Renal pelvis (tissue), 12 donors: ENCODE measurements at places on chromosomes 3 and 15.

GRCh38 chr15:70563561-70564095, 199.7 kb downstream of the UACA start:
- DNase-seq: no peak

DNA sequence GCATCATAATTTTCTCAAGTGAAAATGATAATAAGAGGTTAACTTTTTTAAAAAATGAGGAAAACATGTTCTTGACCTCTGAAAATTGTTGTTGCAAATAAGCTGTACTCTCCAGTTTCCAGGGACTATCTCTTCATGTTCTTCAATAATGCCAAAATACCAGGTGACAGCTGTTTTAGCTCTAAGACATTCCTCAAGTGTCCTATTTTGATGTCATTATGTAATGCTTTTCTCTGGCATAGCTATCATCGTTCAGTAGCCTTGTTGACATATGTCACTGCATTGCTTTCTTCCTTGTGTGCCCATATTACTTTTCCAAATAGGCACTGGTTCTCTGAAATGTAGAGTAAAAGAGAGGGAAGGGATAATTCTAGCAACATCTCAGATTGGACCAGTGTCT, 5.7 kb upstream of the FILIP1L start:
- no peak for DNase-seq

DNA sequence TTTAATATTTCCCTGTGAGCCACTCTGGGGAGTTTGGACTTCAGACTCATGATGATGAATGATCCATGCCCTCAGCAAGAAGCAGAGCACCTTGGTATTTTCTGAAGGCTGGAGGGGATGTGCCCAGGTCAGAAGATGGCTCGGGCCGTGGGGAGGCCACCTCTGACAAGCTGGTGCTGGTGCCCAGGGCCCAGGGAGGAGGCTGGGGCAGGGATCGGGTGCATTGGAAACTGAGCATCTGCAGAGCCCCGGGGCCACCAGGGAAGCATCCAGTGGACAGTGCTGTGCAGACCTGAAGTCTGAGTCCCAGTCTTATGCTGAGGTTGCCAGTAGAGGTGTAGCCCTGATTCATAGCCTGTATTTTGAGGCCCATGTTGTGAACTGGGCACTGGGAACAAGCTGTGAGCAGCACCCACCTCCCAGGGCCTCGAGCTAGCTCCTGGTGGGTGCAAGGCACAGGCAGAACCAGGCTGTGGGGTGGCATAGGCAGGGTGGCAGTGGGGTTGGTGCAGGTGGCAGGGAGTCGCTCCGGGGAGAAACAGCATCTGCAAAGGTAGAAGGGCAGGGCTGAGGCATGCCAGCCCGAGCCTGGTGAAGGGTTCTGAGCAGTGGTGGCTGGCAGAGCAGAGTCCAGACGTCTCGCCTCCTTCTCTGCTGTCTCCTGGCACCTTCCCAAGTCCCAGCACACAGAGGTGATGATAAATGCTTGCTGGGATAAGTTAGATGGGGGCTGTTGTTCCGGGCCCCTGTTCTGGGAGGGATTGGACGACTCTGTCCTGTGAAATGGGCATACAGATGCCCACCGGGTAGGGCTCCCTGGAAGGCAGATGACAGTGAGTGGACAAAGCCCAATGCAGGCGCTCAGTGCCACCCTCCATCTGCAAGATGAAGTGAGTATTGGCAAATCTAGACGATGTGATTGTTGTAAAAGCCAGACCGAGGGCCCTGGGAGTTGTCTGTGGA, 10.6 kb downstream of the DNAJB8 start:
- no peak for DNase-seq

DNA sequence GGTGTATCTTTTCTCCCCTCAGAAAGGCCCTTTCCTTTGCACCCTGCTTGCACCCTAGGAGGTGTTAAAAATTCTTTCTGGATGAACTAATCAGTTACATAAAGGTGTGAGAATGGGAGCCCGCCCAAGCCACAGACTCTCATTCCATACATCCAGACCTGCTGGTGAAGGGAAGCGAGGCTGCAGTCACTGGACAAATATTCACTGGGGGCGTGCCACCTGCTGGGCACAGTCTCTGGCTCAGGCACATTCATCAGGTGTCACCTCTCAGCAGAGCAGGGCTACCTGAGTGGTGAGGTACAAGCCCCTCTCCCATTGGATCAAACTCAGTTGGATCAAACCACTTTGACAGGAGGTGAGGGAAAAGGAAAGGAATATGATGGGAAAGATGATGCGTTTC, 52.0 kb downstream of the NTRK3 start:
- DNase-seq: no peak

GRCh38 chr3:99708207-99708745, 69.9 kb downstream of the COL8A1 start:
- no peak for DNase-seq

DNA sequence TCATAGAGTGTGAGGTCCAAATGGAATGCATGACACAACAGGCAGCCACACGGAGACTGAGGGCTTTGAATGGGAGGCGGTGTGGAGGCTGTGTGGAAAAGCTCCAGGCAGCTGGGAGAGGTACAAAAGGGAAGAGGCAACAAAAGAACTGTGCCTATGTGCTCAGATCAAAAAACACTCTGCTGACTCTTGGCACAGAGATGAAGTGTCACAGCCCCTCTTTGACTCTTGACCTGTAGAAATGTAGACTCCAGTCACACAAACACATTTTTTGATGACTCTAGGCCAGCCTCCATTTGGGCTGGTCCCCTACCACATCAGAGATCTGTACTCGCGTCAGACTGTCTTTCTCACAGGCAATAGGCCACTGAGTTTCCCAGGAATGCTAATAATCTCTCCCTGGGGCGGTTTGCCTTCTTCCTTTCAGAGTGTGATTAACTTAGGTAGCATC, 456.0 kb downstream of the TUSC7 start:
- no peak for DNase-seq

GRCh38 chr15:100902436-100903167, 16.6 kb upstream of the LRRK1 start:
- DNase-seq: peak; percentile 84

- DNase-seq: no peak
Measured at GRCh38 chr15:95680728-95681127, 649.8 kb upstream of the NR2F2 start.

- no peak for DNase-seq
Measured at GRCh38 chr15:43538091-43538490, 20.7 kb downstream of the MAP1A start.

- peak; percentile 72 for DNase-seq
Measured at GRCh38 chr3:148697306-148698189, at the start of gene AGTR1. TSS of gene AGTR1 (plus strand) at chr3:148697903. CDS start at chr3:148741036, 43,133 bp downstream.

DNA sequence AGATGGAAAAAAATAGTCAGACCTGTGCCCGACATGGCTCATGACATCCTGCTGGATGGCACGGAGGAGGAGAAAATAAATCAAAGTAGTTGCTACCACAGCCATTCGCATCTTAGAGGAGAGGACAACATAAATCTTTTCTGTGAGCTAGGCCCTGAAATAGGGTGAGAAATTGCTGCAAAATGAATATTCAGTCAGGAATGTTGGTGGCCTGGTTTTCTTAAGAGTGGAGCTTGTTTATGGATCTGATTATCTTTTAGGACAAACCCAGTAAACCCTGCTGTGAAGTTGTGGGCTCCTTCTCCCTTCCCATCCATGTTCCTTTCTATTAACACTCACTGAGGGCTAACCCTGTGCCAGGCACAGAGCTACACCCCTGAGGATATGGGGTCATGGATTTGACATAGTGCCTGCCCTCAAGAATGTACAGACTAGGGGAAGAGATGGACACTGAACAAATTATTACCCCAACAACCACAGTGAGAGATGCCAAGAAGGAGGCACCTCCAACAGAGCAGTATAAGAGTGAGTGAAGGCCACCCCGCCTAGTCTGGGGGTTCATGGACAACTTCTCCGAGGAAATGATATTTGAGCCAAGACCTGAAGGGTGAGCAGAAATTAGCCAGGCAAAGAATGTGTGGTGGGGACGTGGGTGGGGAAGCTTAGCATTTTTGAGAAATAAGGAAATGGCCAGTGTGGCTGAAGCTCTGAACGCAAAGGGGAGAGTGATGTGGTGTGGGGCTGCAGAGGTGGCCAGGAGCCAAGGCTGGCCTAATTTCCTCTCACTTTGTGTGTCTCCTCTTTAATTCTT, 68.9 kb upstream of the ARL8B start:
- peak; percentile 60 for DNase-seq

DNA sequence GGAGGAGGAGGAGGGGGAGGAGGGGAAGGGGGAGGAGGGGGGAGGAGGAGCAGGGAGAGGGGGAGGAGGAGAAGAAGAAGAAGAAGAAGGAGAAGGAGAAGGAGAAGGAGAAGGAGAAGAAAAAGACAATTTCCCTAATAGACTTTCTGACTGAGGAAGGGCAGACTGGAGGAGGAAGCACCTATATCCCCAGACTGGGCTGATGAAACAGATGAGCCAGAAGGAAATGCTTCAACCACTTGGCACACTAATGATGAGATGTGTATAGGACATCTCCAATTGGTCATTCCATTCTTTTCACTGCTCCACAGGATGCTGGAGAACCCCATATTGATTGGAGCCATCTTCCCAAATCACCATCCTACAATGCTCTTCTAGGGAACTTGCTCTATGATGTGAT, 69.9 kb downstream of the LYZL4 start:
- no peak for DNase-seq
